ENCODE measurements at places on chromosomes 6 and 20.

DNA sequence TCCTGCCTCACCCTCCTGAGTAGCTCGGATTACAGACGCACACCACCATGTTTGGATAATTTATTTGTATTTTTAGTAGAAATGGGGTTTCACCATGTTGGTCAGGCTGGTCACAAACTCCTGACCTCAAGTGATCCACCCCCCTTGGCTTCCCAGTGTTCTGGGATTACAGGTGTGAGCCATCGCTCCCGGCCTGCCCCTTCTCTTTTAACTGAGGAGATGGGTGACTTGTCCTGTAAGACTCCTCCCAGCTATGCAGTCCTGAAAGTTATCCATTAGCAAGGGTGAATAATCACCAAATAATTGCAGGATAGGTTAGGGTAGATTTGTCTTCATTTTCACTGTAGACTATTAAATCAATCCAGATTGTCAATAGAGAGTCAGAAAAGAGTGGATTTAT is 40.5 kb upstream of the JARID2 start:
- no peak for DNase-seq

DNA sequence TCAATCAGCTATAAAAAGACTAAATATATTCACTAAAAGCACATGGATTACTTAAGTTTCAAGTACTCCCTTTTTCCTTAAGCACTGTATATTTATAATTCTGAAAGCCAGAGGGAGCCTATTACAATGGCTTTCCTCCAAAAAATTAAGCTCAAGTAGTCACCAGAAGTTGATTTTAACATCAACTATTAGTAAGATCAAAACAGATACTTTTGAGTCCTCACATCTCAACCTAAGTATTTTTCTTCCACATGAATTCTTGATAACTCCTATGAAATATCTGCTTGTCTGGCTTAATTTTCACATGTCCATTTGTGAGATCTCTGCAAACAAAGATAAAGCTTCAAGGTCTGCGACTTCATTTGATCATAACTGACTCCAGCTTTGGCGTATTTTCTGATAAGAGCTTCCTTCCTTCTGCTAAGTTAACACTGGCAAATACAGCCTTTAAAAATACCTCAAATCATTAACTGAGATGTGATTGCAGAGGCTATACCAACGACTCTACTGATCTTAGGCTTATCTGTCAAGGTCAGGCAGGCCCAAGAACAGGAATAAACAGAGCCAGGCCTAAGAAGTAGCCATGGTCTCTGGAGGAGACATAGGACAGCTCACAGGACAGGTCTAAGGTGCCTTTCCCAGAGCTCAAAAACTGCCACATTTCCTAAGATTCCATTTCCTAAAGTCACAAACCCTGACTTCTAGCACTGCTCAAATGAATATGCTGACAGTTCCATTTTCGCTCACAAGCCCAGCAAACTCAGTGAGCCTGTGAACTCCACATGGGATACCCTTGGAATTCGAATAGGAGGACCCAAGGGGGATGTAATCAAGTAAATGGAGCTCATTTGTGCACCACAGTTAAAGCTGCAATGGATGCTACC is 10.0 kb downstream of the SNX5 start:
- DNase-seq = no peak

GRCh38 chr20:40506537-40506939 is 182.5 kb downstream of the MAFB start:
- no peak for DNase-seq

DNA sequence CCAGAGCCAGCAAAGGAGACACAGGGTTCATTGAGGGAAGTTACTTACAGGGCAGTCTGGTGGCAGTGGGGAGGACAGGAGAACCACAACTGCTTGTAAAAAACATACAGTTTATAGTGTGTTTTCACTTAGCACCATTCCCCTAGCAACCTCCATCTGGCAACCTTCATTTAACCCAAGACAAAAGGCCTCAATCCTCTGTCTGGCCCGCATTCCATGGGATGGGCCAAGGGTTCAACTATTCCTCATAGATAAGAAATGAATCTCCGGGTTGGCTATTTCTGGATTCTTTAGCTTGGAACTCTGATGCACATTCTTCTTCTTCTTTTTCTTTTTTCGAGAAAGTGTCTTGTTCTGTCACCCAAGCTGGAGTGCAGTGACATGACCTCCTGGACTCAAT is 26.3 kb upstream of the FYN start:
- DNase-seq = no peak

DNA sequence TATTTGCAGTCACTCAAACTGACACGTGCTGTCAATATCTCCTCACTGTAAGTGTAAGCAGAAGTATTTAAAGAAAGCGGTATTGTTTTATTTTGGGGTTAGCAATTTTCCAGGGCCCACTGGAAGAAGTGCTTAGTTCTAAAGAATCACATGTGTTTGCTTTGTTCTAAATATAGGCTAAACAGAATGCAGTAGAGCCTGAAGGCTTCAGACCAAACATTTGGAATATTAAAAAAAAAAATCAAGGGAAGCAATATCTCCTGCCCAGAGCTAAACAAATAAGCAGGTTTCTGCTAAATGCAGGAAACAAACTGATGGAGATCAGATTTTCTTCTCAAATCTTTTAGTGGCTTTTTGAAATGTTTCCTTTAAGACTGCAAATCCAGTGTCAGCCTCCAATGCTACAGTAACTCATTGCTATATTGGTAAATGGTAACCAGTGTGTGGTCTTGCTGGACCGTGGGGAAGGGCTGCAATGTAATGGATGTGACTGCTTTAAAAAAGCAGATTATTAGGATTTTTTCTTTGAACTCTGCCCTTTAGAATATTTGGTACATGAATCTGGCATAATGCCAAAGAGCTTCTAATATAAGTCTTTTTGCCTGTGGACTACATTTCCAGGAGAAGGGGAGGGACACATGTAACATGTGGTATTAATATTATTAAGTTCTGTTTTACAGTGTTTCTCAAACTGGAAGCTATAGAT is 317.1 kb upstream of the FERMT1 start:
- no peak for DNase-seq

DNA sequence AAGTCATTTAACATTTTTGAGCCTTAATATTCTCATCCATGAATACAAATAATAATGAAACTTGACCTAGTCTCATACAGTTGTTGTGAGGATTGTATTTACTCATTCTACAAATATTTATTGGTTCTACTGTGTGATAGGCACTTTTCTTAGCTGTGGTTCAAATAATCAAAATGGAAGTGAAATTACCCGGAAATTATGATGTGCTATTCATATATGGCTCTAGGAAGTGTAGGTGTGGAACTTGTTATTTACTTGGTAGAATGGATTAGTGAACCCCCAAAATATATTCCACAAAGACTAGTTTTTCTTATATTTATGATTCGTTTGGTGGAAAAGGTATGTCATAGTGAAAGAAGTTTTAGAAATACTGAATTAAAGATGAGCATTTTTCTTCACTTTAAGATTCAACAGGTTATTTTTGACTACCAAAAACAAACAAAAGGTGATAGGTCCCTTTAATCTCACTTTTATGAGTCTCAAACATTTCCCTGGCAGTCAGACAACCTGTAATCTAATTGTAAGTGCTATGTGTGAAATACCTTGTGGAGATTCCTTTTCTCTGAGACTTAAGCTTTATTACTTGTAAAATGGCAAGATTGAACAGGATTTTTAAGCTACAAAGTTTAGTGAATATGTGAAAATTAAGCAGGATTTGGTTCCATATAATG is 77.8 kb downstream of the STXBP5 start:
- no peak for DNase-seq

- DNase-seq = no peak
These were observed 41.4 kb downstream of the MYT1 start for GRCh38 chr20:64205611-64206026.

- DNase-seq = no peak
These were observed 14.7 kb downstream of the FOXF2 start for GRCh38 chr6:1403851-1404712.

GRCh38 chr6:137415127-137415833 is 78.9 kb downstream of the OLIG3 start:
- DNase-seq = peak; percentile 45
